Sigmoid colon (tissue), 7 donors: ENCODE measurements at places on chromosomes 7 and 10.

- DNase-seq: no peak
These were observed 74.5 kb upstream of the OIT3 start for GRCh38 chr10:72819053-72819452.

DNA sequence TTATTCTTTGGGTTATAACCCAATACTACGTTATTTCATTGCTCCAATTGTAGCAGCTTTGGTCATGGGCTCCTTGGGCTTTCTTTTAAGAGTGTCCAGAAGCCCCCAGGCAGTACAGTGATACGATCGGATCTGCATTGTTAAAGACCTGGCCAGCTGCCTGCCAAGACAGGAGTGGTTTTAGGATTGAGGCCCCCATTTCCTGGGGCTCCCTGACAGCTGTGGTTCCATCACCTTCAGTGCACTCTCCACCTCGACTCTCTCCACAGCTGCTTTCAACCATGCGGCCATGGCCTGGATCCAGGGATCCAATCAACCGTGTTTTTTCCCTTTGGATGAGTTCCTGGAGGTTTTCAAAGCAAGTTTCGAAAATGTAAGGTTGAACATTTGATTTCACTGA lies 123.4 kb upstream of the BTBD16 start:
- DNase-seq: no peak

DNA sequence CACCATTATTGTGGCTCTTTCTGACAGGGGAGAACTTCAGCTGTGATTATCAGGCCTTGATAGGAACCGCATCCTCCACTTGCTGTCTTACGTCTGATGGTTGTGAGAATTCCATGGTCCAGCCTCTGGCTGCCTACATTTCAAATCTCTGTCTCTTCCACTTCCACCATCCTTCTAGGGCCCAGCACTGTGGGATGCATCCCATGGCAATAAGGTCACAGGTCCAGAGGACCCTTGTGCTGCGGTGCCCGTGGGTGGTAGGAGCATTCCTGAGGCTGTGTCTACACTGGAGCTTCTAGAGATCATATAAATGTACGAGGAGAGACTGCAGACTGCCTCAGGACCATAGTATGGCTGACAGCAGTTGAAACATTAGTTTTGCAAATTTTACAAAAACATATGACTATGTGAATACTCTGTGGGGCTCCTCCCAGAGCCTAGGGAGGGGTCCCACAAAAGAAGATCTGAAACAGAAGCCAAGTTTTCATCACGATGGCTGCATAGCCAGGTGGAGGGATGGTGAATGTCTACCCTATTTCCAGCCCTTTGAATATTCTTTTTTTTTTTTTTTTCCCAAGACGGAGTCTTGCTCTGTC lies 11.8 kb downstream of the CALML3 start:
- peak; percentile 25 for DNase-seq

DNA sequence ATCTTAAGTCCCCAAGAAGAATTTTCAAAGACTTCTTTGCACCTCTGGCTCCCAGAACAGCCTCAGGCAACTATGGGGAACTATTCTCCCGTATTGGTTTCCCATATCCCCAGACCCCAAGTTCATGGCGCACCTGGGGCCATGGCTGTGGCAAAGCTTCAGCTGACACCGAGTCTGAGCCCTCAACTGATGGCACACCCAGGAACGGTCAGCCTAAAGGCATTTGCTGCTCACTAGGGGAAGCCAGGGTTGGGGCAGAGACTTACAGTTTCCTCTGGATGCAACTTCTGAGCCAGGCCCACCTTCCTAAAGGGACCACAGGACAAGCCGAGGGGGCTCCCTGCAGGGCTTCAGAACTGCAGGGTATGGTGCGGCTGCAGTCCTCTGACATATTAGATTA lies 13.7 kb upstream of the CPA1 start:
- no peak for DNase-seq

- DNase-seq: no peak
These were observed 81.7 kb downstream of the NRP1 start for GRCh38 chr10:33252794-33253203.

- DNase-seq: no peak
These were observed 153.1 kb downstream of the TPK1 start for GRCh38 chr7:144682581-144683280.

GRCh38 chr10:93420091-93420490 lies 62.0 kb downstream of the MYOF start:
- DNase-seq: no peak

DNA sequence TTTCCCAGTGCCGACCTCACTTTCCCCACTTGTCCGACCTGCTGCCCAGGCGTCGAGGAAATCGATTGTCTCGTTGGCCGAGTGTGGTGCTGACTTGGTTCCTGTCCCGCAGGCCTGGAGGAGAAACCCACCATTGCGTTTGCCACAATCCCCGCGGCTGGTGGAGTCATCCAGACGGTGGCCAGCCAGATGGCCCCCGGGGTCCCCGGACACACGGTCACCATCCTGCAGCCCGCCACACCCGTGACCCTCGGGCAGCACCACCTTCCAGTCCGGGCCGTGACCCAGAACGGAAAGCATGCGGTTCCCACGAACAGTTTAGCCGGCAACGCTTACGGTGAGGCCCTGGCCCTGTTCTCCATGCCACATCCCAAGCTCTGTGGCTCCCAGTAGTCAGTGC lies 14.5 kb upstream of the AP5Z1 start:
- no peak for DNase-seq
